Stimulated activated CD4-positive, alpha-beta T cell treated with anti-CD3 and anti-CD28 coated beads, TNF-alpha, amount 100 ng/mL, for 48 hours (primary cell): ENCODE measurements at places on chromosomes 5 and 9.

- no peak for DNase-seq
Observed at GRCh38 chr5:71948206-71948605, 159.1 kb upstream of the MAP1B start.

DNA sequence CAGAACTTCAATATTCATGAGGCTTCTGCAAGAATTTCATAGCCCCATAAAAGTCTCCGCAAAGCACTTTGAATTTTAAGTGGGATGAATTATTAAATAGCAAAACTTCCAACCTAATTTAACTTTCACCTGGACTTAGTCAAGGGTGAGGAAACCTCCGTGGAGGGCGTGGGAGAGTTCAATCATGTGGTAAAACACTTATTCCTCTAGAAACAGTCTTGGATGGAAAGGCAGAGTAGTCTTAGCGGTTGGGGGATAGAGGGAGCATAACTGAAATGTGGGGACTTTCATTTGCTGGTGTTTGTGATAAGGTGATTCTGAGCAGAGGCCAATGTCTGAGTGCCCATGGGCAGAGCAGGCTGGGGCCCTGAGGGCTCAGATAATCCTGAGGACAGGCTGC, 241.9 kb downstream of the IRX1 start:
- no peak for DNase-seq

DNA sequence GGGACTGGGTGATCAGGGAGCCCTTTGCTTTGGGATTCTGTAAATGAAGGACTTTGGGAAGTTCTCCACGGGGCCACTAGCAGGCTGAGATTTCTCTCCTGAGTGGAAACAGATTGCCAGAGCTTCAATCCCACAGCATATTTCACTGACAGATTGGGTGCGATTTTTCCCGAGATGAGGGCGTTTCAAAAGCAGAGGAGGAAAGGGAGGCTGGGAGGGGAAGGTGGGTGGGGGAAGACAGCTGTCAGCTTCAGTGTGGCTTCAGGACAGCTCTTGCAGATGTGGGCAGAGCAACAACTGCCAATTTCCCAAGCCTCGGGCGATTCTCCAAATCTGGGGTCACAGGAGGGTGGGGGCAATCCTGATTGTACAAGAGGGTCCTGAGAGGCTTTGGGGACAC, 258.5 kb upstream of the ADRA1B start:
- no peak for DNase-seq

DNA sequence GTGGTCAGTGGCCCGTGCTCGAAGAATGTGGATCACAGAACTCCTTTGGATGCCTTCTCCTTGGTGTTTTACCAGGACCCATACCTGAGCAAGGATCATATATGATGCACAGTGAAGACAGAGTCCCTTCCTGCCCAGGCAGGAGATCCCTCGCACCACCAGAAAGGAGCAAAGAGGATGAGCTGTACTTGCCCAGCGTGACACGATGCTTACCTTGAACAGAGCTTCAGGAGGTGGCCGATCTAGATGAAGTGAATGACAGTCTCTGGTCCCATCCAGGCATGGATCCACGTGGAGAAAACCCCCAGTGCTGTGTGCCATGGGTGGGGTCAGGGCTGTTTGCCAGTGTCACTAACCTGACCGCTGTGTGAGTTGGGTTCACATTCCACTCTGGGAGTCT, 455.4 kb downstream of the GADD45G start:
- no peak for DNase-seq

- no peak for DNase-seq
Observed at GRCh38 chr9:94210616-94211603, 48.2 kb upstream of the ZNF169 start.

DNA sequence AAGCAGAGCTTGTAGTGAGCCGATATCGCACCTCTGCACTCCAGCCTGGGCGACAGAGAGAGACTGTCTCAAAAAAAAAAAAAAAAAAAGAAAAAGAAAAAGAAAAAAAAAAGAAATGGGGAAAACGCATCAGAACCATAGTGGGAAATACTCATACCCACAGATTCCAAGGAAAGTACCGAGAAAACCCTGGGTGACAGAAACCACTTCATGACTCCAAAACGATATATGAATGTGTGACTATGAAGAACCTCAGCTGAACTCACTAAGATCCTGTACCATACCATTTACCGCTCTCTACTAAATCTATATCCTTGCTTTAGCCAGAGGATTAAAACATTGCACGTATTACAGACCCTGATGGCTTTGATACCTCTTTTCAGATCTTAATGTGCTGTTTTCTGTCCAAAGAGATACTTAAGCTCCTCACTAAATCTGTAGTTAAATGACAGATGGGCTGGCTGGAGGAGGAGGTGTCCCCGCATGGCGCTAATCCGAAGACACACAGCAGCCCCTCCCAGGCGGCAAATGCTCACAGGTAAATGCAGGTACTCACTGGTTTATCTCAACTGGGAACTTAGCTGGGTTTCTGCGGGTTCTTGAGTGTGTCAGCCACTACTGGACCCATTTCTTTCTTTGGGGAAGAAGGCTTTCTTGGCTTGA, 2.8 kb downstream of the LPCAT1 start:
- no peak for DNase-seq

DNA sequence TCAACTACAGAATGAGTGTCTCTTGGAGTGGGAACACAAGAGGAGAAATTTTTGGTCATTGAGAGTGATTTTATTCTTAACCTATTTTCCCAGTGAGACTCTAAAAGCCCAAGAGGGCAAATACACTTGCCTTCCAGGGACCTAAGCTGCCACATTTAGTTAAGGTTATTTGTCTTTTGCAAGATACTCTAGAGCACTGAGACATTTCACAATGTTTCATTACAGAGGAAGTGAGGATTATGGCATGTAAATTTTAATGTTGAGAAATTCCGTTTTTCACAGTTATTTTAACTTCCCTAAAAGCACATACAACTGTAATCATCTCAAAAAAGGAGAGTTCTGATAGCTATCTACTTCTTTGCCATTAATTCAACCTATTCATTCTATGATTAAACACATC, 38.7 kb upstream of the RAB3C start:
- DNase-seq = no peak

DNA sequence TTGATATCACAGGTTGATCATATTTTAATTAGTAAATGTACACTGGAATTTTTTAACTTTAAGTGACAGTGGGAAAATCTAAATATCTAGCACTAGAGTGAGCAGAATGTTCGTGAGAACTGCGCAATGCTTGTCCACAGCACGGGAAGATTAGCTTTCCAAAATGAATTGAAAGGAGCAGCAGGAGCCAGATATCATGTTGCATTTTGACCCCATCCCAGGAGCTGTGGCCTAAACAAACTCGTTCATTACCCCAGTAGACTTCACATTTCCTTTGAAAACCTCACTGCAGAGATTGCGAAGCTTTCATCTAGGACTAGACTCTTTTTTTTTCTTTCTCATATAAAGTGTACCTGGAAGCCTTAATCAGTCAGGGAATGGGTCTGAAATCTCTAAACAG, 525.8 kb downstream of the CTNND2 start:
- DNase-seq = no peak

GRCh38 chr5:41885286-41885685, 15.1 kb upstream of the OXCT1 start:
- DNase-seq = no peak

DNA sequence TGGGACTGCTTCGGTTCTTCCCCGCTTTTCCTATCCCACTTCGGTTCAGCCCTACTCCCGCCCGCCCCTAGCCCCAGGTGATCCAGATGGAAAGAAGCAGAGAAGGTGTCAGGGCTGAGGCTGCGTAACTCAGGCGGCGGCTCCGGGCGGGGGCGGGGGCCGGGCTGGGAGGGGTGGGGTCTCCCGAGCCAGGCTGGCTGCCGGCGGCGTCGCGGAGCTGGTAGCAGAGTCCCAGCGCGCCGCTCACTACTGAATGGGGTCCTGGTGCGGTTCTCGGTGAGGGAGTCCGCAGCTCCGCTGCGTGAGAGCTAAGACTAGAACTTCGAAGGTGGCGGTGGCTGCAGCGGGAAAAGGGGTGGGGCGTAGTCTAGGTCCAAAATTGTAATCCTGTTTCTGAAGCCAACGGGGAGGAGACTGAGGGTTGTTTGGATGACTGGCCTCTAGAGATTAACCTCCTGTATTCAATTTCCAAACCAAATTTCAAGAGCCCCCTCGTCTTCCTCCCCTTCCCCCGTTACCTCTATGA, 1.4 kb downstream of the PRR16 start:
- no peak for DNase-seq

GRCh38 chr5:129617206-129617605, 130.7 kb upstream of the MINAR2 start:
- no peak for DNase-seq

- no peak for DNase-seq
Observed at GRCh38 chr5:61603211-61603908, 271.3 kb downstream of the ZSWIM6 start.

DNA sequence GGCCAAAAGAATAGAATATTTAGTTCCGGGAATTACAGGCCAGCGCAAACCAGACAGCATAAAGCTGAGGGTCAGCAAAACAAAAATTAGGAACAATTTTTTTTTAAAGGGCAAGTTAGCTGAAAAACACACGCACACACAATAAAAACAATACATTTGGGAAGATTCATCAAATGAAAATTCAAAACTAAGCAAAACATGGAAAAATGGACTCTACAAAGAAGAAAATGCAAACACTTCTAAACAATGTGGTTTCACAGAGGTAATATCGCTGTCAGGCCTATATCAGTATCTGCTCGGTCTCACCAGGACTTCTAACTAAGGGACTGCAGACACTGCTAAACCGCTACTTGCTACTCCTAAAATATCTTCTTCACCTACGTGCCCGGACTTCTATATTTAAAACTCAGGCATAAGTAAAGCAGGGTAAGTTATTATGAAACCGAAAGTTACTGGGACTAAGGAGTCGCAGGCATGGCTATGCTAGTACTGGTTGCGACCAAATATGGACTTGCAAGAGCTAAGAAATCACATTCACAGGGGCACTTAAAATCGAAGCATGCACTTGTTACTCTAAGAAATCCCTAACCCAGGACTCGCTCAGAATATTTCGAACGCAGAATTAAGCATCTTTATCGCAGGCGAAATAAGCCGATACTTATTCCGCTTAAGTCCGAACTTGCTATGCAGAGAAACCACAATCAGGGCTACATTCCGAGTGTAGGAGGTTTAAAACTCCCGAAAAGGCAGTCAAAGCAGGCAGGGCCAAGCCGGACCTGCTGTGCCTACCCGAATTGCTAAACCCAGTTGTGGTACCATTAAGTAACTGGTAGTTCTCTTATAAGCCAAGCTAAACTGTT, 2.3 kb downstream of the ANXA2R start:
- no peak for DNase-seq

GRCh38 chr5:135230251-135230925, 168.6 kb downstream of the MACROH2A1 start:
- no peak for DNase-seq

- no peak for DNase-seq
Observed at GRCh38 chr9:132630811-132631210, 39.0 kb downstream of the DDX31 start.

DNA sequence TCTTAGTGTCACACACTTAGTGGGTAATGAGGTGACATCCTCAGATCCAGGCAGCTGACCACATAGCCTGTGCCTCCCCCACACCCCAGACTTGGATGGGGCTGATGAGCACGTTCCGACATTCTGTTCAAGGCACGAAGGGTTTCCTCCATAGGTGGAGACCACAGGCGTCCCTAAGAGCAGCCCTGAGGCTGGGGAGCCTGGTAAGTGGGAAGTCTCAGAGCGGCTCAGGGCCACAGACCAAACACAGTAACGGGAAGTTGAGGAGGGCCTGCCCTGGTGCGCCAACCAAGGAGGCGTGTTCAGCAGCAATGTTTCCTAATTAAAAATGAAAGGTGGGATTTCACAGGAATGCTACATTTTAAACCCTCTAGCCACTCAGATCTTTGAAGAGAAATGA, 102.3 kb upstream of the PHYKPL start:
- no peak for DNase-seq

DNA sequence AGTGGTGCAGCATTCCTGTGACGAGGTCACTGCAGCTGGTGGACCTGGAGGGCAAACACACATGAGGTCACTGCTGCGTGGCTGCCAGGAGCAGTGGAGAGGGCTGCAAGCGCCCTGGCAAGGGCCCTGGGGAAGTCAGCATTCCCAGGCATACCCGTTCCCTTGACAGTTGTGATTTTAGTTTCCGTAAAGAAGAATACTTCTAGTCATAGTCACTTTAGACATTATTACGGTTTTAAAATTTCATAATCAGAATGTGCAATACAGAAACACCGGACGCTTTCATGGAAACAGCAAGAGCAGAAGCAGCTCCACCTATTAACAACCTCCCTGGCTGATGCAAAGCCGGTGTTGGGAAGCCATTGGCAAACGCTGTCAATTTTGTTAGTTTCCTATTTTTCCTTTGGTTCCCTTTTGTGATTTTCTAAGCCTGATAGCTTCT, 129.8 kb downstream of the GADD45G start:
- DNase-seq = no peak

DNA sequence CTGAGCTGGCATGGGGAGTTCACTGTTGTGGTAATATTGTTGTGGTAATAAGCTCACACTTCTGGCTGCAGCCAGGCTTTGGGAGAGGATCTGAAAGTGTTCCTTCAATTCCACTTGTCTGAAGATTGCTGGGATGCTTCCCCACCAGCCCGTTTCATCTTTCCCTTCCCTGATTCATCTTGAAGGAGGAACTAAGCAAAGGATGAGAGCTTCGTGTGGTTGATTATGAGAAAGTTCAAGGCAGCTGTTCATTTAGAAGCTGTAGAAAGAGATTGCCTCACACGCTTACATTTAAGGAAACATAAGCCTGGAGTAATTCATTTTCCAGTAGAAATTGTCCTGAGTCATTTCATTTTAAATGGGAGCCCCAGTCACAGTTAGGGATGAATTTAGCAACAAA, 122.4 kb upstream of the GAS1 start:
- DNase-seq = no peak

DNA sequence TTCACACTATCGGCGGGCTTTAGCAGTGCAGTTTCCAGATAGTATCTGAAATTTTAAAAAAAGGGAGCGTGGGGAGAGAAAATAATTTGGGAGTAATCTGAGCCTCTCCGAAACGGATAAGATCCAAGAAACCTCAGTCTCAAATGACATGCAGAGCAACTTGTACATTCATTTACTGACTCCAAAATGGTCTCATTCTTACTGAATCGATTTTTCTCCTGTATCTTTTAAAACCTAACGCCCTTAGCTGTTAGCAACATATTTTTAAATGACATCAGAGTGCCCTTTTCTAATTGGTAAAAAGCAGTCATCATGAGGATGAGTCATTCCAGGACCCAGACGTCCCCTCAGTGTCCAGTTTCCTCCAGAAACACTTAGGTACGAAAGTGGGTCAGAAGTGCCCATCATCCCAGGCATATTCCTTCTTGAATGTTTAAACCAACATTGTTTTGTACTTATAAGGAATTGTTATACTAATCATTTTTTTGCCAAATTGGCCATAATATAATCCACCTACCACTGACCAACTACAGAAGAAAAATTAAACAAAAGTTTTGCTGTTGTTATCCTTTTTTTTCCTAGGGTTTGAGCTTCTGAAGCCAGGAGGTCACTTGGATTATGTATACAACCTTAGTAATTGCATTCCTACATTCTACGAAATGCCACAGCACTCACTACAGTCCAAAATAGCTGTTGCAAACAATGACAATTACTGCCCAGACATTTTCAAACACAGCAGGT, 354.4 kb downstream of the ADAMTS6 start:
- no peak for DNase-seq

- DNase-seq = no peak
Observed at GRCh38 chr9:137458194-137459151, 661 bp downstream of the NSMF start.
